ENCODE measurements at places on chromosomes 3 and 15. TPM values are rescaled to one million over a fixed set of nuclear protein-coding genes. Genes with fewer than 3 reads are reported as not detected.

DNA sequence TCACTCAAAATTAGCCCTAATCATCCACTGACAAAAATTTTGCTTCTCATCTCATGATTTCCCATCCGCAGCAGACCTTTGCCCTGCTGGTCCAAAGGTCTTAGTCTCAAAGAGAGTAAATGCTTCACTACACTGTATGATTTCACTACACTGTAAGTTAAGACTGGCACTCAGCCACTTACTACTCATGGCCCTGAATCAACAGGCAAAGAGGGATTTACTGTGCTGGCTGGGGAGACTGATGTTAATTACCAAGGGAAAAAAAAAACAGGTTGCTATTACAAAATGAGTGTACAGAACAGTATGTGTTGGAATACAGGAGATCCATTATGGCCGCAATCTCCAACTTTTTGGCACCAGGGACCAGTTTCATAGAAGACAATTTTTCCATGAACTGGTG lies 214.8 kb downstream of the ZMAT3 start:
- H3K36me3 ChIP-seq = no peaks in the 10 kb centered on the region
- no peak for DNase-seq
- H3K4me1 ChIP-seq = no peaks in the 10 kb centered on the region
- no peak overlapping the region for H3K4me3 ChIP-seq
- no peaks in the 10 kb centered on the region for H3K27me3 ChIP-seq

DNA sequence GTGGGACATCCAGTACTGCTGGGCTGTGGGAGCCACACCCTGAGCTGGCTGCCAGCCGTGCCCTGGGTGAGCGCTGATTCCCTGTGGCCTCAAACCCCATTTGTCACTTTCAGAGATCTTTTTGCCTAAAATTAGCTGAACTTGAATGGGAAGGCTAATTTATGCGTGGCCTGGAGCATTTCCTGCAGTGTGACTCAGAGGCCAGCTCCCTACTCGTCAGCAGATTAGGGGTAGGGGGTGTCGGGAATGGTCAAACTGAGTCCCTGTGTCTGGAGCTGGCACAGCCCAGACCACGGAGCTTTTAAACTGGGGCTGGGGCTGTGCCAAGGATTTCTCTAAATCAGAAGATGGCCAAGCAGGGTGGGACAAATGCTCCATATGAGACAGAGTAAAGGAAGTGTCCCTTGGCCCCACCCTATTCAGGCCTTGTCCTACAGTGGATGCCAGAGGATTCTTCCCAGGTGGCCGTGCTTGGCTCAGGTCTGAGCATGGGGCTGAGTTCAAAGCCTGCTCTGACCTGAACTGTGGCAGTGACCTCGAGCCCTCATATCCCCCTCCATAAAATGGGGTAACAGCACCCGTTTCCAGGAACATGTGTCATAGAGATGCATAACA lies 59.7 kb downstream of the ATP2B2 start:
- H3K4me1 ChIP-seq = no peaks in the 10 kb centered on the region
- no peaks in the 10 kb centered on the region for H3K36me3 ChIP-seq
- no peak overlapping the region for H3K4me3 ChIP-seq
- H3K27me3 ChIP-seq = peaks cover 2% of the 10 kb centered on the region
- DNase-seq = no peak
- H3K27ac ChIP-seq = no peak overlapping the region

DNA sequence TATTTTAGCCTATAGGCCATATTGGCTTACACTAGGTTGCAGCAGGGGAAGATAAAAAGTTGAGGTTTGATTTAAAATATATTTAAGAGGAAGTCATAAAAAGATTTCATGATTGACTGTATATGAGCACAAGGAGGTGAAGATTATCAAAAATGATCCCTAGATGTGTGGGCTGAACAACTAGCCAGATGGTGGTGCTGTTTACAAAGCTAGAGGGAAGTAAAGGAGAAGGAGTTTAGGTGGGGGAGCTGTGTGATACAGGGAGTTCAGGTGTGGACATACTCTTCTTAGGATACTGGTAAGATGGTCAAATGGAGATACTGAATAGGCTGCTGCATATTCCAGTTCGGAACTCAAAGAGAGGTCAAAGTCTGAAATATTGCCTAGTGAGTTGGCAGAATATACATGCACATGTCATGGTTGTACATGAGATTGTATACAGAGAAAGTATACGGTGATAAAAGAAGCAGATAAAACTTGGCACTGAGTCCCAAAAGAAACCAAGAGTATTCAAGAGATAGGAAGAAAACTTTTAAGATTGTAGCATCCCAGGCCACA lies 727.8 kb downstream of the NLGN1 start:
- H3K27me3 ChIP-seq = no peaks in the 10 kb centered on the region
- no peaks in the 10 kb centered on the region for H3K36me3 ChIP-seq
- H3K27ac ChIP-seq = no peak overlapping the region
- DNase-seq = peak; percentile 52
- H3K4me1 ChIP-seq = no peaks in the 10 kb centered on the region
- no peak overlapping the region for H3K4me3 ChIP-seq

GRCh38 chr3:111605493-111605892 lies 10.3 kb upstream of the ZBED2 start:
- H3K4me3 ChIP-seq = no peak overlapping the region
- no peak overlapping the region for H3K27ac ChIP-seq
- H3K36me3 ChIP-seq = no peaks in the 10 kb centered on the region
- no peaks in the 10 kb centered on the region for H3K4me1 ChIP-seq
- no peaks in the 10 kb centered on the region for H3K27me3 ChIP-seq
- DNase-seq = no peak

GRCh38 chr3:133733226-133733625 lies 13.0 kb upstream of the TF start:
- DNase-seq = no peak
- H3K27me3 ChIP-seq = no peaks in the 10 kb centered on the region
- H3K4me3 ChIP-seq = no peak overlapping the region
- H3K27ac ChIP-seq = no peak overlapping the region
- H3K4me1 ChIP-seq = no peaks in the 10 kb centered on the region
- H3K36me3 ChIP-seq = no peaks in the 10 kb centered on the region

The THPO gene
- 1.9 TPM for polyA plus RNA-seq

The KBTBD8 gene
- 2.7 TPM for polyA plus RNA-seq

DNA sequence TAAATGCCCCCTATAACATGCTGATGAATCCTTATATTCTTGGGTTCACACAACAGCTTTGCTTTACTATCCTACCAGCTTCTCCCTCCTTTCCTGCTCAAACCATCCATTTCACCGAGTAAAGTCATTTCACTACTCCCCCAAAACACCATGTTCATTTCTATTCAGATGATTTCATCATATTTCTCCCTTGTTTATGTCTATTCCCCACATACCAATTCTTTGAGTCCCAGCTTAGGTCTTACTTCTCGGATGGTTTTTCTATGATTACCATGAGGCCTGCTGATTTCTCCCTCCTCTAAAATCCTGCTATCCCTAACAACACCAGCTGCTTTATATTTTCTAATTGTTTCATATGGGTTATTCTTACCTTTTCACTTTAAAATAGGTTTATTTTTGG lies 231.4 kb downstream of the TIGIT start:
- H3K4me3 ChIP-seq = no peak overlapping the region
- no peak overlapping the region for H3K27ac ChIP-seq
- H3K27me3 ChIP-seq = no peaks in the 10 kb centered on the region
- no peaks in the 10 kb centered on the region for H3K36me3 ChIP-seq

- peaks cover 3% of the 10 kb centered on the region for H3K4me1 ChIP-seq
- H3K27me3 ChIP-seq = no peaks in the 10 kb centered on the region
- no peak overlapping the region for H3K27ac ChIP-seq
These were observed 199.2 kb downstream of the BCHE start for GRCh38 chr3:165638034-165638433.

DNA sequence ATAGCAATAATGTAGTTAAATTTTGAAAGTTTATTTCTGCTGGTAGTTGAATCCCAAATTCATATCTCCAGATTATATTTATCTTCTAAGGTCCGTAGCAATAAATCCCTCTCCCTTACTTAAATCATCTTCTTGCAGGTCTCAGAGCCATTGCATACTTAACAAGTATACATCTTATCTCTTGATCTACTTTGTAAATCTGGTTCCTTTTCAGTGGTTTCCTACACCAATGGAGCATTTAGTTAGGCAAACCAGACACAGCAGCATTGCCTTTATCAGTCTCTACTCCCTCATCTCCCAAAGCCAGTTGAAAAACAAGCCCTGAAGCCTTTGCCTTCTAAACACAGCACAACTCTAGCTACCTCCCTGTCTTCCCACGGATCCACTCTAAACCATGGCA lies 440.9 kb downstream of the CNTN6 start:
- DNase-seq = no peak
- no peaks in the 10 kb centered on the region for H3K36me3 ChIP-seq
- H3K27ac ChIP-seq = no peak overlapping the region
- H3K27me3 ChIP-seq = no peaks in the 10 kb centered on the region

The ANKRD63 gene
- 0.16 TPM for polyA plus RNA-seq

- no peaks in the 10 kb centered on the region for H3K4me1 ChIP-seq
- no peak for DNase-seq
- H3K4me3 ChIP-seq = no peak overlapping the region
- H3K27ac ChIP-seq = no peak overlapping the region
These were observed 270.2 kb downstream of the CADM2 start for GRCh38 chr3:85228966-85229365.

GRCh38 chr3:127458696-127459604 lies 131.6 kb downstream of the TPRA1 start:
- H3K4me3 ChIP-seq = no peak overlapping the region
- no peak overlapping the region for H3K27ac ChIP-seq
- H3K36me3 ChIP-seq = no peaks in the 10 kb centered on the region
- H3K4me1 ChIP-seq = peaks cover 4% of the 10 kb centered on the region
- H3K27me3 ChIP-seq = peaks cover 68% of the 10 kb centered on the region

DNA sequence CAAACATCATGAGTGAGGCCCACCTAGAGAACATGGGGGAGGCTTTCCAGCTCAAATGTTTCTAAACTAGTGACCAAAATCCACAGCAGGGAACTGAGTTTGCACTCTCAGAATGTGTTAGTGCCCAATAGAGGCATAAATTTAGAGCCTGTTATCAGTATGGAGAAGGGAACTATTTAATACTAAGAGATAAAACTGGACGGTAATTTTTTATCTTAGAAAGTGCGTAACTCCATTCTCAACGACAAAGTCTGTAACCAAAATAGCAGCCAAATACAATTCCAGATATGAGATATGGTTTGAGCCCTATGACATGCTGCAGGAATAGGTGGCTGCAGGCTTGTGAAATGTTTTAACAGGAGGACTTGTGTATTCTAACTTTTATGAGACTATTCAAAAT lies 3.5 kb downstream of the B3GALNT1 start:
- no peak overlapping the region for H3K4me3 ChIP-seq
- no peaks in the 10 kb centered on the region for H3K27me3 ChIP-seq
- peak; percentile 5 for DNase-seq
- H3K27ac ChIP-seq = peak overlapping the region; percentile 55
- peaks cover 7% of the 10 kb centered on the region for H3K36me3 ChIP-seq

The TP63 gene
- polyA plus RNA-seq = 0.07 TPM

The SLC12A8 gene
- 21.6 TPM for polyA plus RNA-seq

DNA sequence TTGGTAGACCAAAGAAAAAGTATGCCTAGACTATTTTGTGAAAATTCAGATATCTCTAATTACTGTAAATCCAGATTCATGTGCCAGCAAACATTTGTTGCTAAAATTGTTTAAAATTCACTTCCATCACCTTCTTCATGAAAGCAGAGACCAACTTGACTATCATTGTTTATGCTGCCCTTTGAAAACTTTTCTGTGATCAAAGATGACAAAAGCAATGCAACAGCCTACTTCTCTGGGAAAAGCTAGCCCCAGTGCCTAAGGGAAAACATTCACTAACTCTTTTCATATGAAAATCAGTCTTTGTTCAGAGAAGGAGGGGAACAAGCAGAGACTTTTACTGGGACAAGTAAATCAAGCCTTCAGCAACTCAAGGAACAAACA lies 178.0 kb upstream of the P2RY1 start:
- no peak overlapping the region for H3K4me3 ChIP-seq
- no peaks in the 10 kb centered on the region for H3K27me3 ChIP-seq
- H3K4me1 ChIP-seq = no peaks in the 10 kb centered on the region
- no peaks in the 10 kb centered on the region for H3K36me3 ChIP-seq

GRCh38 chr15:80779658-80780415 lies 667 bp downstream of the CEMIP start:
- no peak overlapping the region for H3K27ac ChIP-seq
- no peak for DNase-seq
- peaks cover 14% of the 10 kb centered on the region for H3K4me1 ChIP-seq
- no peaks in the 10 kb centered on the region for H3K36me3 ChIP-seq

- no peaks in the 10 kb centered on the region for H3K27me3 ChIP-seq
- peak; percentile 29 for DNase-seq
- H3K4me3 ChIP-seq = no peak overlapping the region
- no peaks in the 10 kb centered on the region for H3K4me1 ChIP-seq
- H3K27ac ChIP-seq = no peak overlapping the region
These were observed 12.2 kb upstream of the UPK1B start for GRCh38 chr3:119161240-119161639.

GRCh38 chr15:99982662-99983061 lies 249.4 kb upstream of the LYSMD4 start:
- no peaks in the 10 kb centered on the region for H3K36me3 ChIP-seq
- H3K4me3 ChIP-seq = no peak overlapping the region
- no peak for DNase-seq
- H3K4me1 ChIP-seq = no peaks in the 10 kb centered on the region
- no peaks in the 10 kb centered on the region for H3K27me3 ChIP-seq
- H3K27ac ChIP-seq = no peak overlapping the region

- no peaks in the 10 kb centered on the region for H3K36me3 ChIP-seq
- H3K27me3 ChIP-seq = no peaks in the 10 kb centered on the region
- no peak overlapping the region for H3K4me3 ChIP-seq
- H3K27ac ChIP-seq = no peak overlapping the region
- DNase-seq = no peak
- peaks cover 19% of the 10 kb centered on the region for H3K4me1 ChIP-seq
These were observed 62.5 kb upstream of the SKOR1 start for GRCh38 chr15:67762610-67763368.

- no peak for DNase-seq
- no peak overlapping the region for H3K4me3 ChIP-seq
- no peaks in the 10 kb centered on the region for H3K4me1 ChIP-seq
- H3K27me3 ChIP-seq = no peaks in the 10 kb centered on the region
- no peak overlapping the region for H3K27ac ChIP-seq
These were observed 40.8 kb upstream of the MED12L start for GRCh38 chr3:151044706-151045105.

DNA sequence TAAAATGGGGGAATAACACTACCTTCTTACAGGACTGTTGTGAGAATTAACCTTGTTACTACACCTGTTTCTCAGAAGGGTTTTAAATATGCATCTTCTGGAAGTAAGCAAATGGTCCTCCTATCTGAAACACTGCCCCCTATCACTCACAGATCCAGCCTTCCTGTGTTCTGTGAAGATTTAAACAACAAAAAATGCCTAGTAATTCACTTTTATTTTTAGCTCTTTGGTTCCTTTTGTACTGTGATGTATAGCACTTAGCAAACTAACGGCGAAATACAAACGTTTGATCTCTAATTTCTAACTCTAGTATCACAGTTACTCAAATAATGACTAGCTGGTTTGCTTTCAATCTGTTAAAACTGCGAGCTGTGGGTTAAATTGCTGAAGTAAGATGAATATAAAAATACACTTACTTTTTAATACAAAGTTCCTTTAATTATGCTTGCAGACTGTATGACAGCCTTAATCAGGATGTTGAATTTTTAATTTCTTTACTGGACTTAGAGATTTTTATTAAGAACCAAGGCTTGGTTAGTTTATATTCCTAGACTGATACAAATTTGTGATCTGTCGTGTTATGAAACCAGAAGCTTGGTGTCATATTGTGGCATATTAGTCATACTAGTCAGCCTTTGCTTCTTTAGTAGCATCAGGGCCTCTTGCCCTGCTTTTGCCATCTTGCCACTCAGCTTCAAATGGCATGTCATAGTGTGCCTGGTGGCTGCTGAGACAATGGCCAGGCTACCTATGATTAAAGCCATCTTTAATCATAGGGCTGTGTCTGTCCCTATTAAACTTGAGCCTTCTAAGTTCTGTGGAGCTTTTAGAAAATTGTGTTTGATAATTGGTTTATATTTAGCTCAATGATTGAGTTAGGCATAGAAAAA lies 9.2 kb downstream of the EIF3J start:
- H3K27ac ChIP-seq = no peak overlapping the region
- H3K27me3 ChIP-seq = no peaks in the 10 kb centered on the region
- no peaks in the 10 kb centered on the region for H3K4me1 ChIP-seq
- H3K36me3 ChIP-seq = peaks cover 6% of the 10 kb centered on the region

Measured in large intestine (tissue), 12 donors.